ENCODE measurements at places on chromosomes 6 and 20. TPM values are rescaled to one million over a fixed set of nuclear protein-coding genes. Genes with fewer than 3 reads are reported as not detected.

The HTR1B gene
- total RNA-seq, result not detected

GRCh38 chr6:138958595-138958994, 29.5 kb downstream of the REPS1 start:
- peaks cover 3% of the 10 kb centered on the region for H3K36me3 ChIP-seq
- H3K4me1 ChIP-seq, result peaks cover 13% of the 10 kb centered on the region
- H3K27ac ChIP-seq, result no peak overlapping the region
- H3K27me3 ChIP-seq, result no peaks in the 10 kb centered on the region

DNA sequence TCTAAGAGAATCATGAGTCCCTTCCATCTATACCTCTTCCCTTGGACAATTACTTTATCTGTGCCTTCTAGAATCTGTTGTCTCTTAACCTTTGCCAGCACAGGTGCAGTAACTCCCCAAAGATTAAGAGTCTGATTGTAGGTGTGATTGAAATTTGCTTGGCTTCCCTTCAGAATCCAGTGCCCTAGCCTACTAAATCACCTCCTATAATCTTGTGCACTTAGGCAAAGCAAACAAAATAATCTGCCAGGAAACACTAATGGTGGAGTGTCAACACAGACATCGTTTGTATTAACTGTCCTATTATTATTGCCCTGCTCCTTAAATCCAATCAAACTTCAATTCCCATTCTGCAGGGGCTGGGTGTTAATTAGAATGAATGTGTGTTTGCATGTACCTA, 28.0 kb downstream of the ID4 start:
- no peak overlapping the region for H3K27ac ChIP-seq
- DNase-seq, result no peak
- no peak overlapping the region for H3K4me3 ChIP-seq
- H3K4me1 ChIP-seq, result no peaks in the 10 kb centered on the region
- H3K36me3 ChIP-seq, result no peaks in the 10 kb centered on the region
- no peaks in the 10 kb centered on the region for H3K27me3 ChIP-seq

- H3K36me3 ChIP-seq, result no peaks in the 10 kb centered on the region
- no peak overlapping the region for H3K4me3 ChIP-seq
- no peak overlapping the region for H3K27ac ChIP-seq
- H3K4me1 ChIP-seq, result peaks cover 18% of the 10 kb centered on the region
- H3K27me3 ChIP-seq, result no peaks in the 10 kb centered on the region
These were observed 15.4 kb downstream of the RAMACL start for GRCh38 chr6:166570929-166571713.

Measured in neural progenitor cell (in vitro differentiated cells).